ENCODE measurements at places on chromosomes 13 and 19. TPM values are rescaled to one million over a fixed set of nuclear protein-coding genes. Genes with fewer than 3 reads are reported as not detected.

Gene OR7A5
- total RNA-seq, result not detected

Gene CPB2
- not detected for total RNA-seq

Gene F2RL3
- not detected for total RNA-seq

Gene GGN
- 0.17 TPM for total RNA-seq

- DNase-seq, result no peak
- H3K27me3 ChIP-seq, result no peaks in the 10 kb centered on the region
- H3K36me3 ChIP-seq, result no peaks in the 10 kb centered on the region
- H3K27ac ChIP-seq, result no peak overlapping the region
Measured at GRCh38 chr19:36059180-36059910, 4.6 kb downstream of the WDR62 start.

DNA sequence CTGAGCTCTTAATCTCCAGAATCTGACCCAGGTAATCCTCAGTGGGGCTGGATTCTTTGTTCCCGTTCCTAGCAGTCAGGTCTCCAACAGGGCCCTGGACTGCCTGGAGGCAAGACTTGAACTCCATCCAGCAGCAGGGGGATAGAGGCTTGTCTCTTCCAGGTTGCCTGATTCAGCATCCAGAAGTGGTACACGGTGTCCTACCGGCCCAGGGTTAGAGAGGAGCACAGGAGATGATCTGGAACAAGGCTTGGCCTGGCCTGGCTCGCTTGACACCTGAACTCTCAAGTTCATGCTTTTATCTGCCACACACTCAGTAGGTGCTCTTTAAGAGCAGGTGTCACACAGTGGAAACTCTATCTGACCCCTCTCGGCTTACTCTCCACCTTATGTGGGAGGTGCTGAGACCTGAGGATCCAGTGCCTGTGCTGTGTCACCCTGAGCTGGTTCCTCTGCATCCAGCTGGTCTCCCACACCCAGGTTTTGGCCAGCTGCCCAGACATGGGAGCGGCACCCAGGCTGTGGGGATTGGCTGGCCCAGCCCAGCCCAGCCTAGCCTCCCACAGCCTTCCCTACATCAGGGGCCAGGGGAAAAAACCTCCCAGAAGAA is at the start of gene CYP4F3:
CYP4F3 (plus strand) TSS at position 604 of the 610 bp plus-strand sequence. CDS start 519 bp downstream, outside the sequence.
- no peak within 1 kb of the TSS for H3K27ac ChIP-seq
- H3K4me3 ChIP-seq, result no peak within 1 kb of the TSS
- no peak for DNase-seq
- peaks cover 4% of the 10 kb centered on the region for H3K4me1 ChIP-seq
- H3K27me3 ChIP-seq, result no peaks in the 10 kb centered on the region
- no peaks in the 10 kb centered on the region for H3K36me3 ChIP-seq

DNA sequence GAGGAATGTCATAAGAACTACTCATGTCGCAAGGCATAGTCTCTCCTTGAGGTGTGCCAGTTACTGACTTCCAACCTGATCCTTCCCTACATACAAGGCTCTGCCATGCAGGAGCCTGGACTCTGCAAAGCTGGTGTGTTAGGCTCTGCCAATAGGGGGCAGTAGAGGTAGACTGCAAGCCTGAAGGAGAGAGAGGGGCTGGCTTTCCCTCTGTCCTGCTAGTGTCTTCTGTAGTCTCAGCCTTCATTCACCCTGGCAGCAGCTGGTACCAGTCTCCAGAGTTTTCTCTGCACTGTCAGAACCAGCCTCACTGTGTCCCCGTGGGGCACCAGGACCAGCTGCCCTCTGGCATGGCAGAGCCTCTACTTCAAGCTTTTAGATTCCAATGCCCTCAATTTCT is 14.5 kb downstream of the SHISA2 start:
- no peak for DNase-seq
- H3K36me3 ChIP-seq, result no peaks in the 10 kb centered on the region
- H3K27me3 ChIP-seq, result no peaks in the 10 kb centered on the region
- H3K27ac ChIP-seq, result no peak overlapping the region
- no peak overlapping the region for H3K4me3 ChIP-seq
- no peaks in the 10 kb centered on the region for H3K4me1 ChIP-seq

DNA sequence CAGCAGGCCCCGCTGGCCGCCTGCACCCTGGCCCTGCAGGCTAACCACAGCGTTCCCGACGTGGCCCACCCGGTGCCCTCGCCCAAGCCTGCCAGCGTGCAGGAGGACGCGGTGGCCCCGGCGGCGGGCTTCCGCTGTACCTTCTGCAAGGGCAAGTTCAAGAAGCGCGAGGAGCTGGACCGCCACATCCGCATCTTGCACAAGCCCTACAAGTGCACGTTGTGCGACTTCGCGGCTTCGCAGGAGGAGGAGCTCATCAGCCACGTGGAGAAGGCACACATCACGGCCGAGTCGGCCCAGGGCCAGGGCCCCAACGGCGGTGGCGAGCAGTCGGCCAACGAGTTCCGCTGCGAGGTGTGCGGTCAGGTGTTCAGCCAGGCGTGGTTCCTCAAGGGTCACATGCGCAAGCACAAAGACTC is 72.1 kb downstream of the ZNF536 start:
- H3K27ac ChIP-seq, result no peak overlapping the region
- no peak for DNase-seq
- no peaks in the 10 kb centered on the region for H3K27me3 ChIP-seq

DNA sequence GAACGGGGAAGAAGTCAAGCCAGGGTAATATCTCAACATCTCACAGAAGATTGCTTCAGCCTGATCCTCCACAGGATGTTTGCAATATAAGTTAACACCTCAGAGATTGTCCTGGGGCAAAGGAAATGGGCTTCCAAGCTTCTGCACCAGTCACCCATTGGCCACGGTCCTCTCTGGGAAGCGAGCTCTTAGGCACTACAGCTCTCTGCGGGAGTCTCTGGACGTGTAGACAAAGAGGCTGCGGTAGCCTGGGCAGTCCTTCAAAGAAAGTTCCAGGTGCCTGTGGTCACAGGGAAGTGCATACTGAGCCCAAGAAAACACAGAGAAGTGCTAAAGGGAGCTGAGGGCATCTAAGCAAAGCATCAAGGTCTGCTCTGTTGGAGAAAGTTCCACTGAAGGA is 805.7 kb downstream of the DIAPH3 start:
- H3K4me3 ChIP-seq, result no peak overlapping the region
- no peak overlapping the region for H3K27ac ChIP-seq
- H3K27me3 ChIP-seq, result no peaks in the 10 kb centered on the region
- DNase-seq, result no peak
- no peaks in the 10 kb centered on the region for H3K36me3 ChIP-seq

GRCh38 chr13:26228096-26228495 is 6.0 kb upstream of the RNF6 start:
- H3K4me3 ChIP-seq, result no peak overlapping the region
- no peaks in the 10 kb centered on the region for H3K27me3 ChIP-seq
- H3K4me1 ChIP-seq, result no peaks in the 10 kb centered on the region
- no peak for DNase-seq
- H3K27ac ChIP-seq, result no peak overlapping the region

- no peaks in the 10 kb centered on the region for H3K4me1 ChIP-seq
- peaks cover 59% of the 10 kb centered on the region for H3K36me3 ChIP-seq
- H3K4me3 ChIP-seq, result no peak overlapping the region
Measured at GRCh38 chr19:6225232-6225865, 54.4 kb downstream of the MLLT1 start.

Measured in CD4-positive, alpha-beta T cell (primary cell).